Activated naive CD4-positive, alpha-beta T cell treated with Interleukin-2 at 50 U/mL for 16 hours (primary cell): ENCODE measurements at places on chromosomes 2 and 18.

DNA sequence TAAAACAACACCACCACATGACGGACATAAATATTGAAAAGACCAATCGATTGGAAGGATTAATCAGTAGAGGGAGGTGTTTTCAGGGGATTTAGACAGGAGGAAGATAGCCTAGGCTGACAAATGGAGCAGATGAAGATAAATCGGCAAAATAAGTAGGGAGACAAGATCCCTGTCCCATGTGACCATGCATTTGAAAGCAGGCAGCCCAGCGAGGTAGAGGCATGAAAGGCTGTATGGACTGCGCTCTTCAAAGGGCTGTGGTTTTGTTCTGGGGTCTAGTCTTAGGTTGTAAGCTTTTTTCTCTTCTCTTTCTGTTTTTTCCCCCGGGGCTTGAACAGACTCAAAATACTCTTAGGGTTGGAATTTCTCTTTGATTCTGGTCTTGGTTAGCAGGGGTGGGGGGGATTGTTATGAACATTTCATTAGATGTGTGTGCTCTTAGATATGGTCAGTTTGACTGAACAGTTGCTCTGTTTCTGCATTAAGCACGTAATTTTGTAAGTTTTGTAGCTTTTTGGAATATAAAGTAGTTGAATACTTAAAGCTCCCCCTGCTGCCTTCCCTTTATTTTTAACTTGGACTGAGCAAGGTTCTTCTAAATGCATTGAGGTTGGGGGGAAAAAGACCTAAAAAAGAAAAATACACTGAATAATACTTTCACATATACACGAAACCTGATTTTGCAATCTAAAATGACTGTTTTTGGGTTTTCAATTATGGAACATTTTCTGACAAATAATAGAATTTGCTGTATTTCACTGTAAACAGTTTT is 32.2 kb downstream of the ZNF532 start:
- DNase-seq, result no peak

GRCh38 chr2:207319316-207319715 is 153.6 kb upstream of the KLF7 start:
- no peak for DNase-seq

DNA sequence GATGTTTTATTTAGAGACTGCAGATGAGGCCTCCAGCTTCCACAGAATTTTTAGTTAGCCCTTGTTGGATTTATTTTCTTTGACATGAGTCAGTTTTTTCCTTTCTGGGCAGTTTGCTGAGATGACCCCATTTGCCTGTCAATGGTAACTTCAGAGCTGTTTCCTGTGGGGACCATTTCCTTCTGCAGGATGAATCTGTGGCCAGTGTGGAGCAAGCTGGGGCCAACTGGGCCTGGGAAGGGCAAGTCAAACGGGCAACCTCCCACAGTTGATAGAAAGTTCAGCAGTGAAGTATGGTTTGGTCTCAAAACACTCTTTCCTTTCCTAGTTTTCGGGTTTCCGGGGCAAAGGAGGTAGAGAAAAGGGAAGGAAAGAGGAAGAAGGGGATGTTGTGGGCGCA is 291.4 kb upstream of the NRP2 start:
- DNase-seq, result no peak

GRCh38 chr2:169393068-169393590 is 30.8 kb upstream of the LRP2 start:
- no peak for DNase-seq

GRCh38 chr2:30341500-30342267 is 105.4 kb upstream of the LCLAT1 start:
- DNase-seq, result no peak

DNA sequence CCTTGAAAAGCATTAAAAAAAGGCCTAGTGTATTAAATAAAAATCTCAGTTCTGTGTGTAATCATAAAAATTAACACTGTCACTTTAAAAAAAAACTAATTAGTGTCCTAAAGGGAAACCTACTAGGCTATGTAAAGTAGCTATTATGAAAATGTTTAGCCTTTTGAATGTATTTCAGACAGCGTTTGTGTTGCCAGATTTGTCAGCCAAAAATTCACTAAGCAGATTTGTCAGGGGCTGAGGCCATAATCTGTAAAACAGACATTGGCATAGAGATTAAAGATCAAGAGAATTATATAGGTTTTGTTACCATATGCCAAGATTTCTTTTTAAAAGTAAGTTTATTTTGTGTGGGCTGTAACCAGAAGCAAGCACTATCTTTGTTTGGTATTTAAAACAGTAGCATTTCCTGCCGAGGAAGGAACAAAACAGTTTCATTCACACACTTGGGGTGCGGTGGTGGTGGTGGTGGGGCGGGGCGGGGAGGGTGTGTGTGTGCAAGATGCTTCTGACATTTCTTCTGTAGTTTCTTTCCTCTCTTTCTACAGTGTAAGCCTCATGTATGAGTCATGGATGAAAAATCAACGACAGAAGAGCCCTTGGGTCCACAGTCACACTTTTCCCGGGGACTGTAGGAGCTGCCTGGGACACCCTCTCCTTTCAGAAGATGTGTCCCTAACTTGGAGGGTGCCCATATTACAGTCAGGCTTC is 328.5 kb upstream of the FANCL start:
- DNase-seq, result no peak

DNA sequence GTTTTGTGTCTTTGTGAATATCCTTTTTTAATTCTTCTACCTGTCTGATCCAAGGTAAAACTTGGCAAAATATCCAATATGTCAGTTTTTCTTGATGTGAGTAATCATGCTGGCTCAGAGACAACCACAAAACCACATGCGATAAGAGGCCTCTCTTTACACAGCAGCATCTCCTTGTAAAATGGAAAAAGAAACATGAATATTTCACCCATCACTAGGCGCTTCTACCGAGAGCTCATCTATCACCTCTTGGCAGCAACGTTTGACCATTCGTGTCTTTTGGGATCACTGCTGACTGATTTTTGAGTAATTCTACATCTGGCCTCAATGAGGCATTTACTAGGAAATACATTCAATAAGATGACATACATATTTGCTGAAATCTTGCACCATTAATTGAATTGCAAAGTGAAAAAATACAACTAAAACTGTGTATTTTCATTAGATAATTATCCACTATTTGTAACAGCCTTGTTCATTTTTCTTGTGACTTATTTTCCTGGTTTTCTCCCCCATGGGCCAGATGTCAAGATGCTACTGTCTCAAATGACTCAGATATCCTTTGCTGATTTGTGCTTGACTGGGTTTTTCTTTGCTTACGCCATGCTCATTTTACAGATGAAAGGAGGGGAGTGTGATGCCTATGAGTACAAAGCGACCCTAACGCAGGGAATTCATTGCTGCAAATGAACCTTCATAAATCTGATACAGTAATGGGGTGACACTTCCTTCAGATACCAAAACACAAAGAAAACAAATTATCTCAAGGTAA is 467.5 kb downstream of the FBXO15 start:
- no peak for DNase-seq

- DNase-seq, result no peak
These were observed 529.1 kb downstream of the ZNF804A start for GRCh38 chr2:185127412-185127811.

- DNase-seq, result no peak
These were observed 37.3 kb upstream of the TMEM247 start for GRCh38 chr2:46441838-46442712.

DNA sequence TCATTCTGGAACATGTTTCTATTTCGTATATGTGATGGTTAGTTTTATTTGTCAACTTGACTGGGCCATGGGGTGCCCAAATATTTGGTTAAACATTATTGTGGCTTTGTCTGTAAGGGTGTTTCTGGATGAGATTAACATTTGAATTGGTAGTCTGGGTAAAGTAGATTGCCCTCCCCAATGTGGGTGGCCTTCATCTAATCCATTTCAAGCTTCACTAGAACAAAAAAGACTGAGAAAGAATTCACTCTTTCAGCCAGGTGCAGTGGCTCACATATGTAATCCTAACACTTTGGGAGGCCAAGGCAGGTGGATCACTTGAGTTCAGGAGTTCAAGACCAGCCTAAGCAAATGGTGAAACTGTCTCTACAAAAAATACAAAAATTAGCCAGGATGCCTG is 55.7 kb upstream of the TANC1 start:
- no peak for DNase-seq
